T1000 (cell line): ENCODE measurements at places on chromosomes 5 and 9.
A peak's percentile ranks its signal among the peaks of the same experiment; 100 is the strongest.

- DNase-seq: peak; percentile 53
These were observed 32.7 kb downstream of the DMRT3 start for GRCh38 chr9:1009101-1009707.

DNA sequence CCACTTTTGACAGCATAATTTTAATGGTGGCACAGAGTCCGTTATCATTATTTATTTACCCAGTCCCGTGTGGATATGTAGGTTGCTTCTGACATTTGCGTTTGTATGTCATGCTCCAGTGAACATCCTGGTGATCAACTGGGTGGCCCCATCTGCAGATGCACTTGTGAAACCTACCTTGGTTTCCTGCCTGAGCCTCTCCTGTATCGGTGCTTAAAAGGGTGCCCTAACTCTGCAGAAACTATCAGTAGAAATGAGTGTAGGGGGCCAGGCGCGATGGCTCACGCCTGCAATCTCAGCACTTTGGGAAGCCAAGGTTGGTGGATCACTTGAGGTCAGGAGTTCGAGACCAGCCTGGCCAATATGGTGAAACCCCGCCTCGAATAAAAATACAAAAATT lies 92.1 kb upstream of the IER5L start:
- no peak for DNase-seq

DNA sequence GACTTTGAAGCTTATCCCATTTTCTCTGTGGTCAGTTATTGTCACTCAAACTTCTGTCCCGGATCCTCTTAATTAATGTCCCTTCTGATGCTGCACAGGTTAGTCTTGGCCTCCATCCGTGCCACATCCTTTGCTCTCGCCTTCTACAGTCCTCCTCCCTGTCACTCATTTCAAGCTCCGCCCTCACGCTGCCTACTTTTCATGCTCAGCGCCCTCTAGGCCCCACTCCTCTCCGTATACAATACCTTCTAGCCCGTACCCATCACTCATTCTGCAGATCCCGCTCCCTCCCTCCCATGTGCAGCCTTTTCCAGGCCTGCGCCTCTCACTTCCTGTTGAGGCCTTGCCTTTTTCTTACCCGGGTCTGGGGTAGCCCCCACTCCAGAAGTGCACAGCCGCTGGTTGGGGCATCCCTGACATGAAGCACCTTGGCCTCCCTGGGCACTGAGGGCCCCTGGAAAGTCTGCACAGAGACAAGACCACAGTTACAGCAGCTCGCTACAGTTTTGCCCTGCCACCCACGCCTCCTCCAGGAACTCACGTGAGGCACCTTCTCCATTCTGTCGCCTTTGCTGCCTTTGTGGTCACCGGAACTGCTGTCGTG lies 88.5 kb upstream of the SLC25A48 start:
- no peak for DNase-seq

DNA sequence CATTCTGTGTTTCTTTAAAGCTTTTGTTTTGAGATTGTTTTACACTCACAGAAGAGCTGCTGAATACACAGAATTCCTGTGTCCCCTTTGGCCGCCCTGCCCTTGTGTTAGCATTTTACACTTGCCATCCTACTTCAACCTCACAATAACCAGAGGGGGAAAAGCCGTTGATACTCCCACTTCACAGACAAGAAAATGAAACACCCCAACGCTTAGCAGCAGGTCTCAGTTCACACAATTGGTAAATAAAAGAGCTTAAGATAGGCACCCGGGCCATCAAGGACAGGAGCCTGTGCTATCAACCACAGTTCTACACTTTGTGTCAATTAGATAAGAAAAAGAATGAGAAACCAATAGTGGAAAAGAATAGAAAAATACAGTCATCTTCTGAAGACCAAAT lies 178.0 kb downstream of the SYK start:
- no peak for DNase-seq

DNA sequence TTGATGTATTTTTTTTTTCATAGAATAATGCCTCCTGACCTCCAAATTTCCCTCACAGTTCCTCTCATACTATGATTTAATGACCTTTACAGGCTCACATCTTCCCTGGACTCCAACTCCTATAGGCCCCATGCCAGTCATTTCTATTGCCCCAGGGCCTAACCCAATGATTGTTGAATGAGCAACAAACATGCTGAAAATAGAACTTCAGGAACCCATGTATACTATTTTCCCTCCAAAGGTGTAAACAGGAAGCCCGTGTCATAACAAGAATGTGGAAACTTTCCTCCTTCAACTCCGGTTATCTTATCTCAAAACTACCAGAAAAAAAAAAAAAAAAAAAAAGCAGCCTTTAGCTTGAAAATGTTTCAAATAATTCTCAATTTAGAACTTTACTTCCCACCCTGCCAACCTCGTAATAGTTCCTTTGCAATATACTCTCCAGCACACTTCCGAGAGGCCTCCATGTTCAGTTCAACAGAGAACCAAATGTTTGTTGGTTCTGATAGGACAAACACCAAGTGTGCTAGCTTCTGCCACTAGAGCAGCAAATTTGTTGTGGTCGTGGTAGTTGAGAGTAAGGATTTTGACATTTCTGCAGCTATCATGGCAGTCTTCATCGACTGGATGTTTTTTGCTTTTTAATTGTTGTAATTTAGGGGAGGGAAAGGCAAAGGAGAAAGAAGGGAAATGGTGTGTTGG lies 25.8 kb downstream of the TRPM6 start:
- DNase-seq: no peak

- DNase-seq: no peak
These were observed 166.6 kb downstream of the ROR2 start for GRCh38 chr9:91783411-91783810.

GRCh38 chr9:71962328-71962727 lies 50.9 kb downstream of the C9orf85 start:
- DNase-seq: no peak
